ELF-1 (cell line): ENCODE measurements at places on chromosomes 2 and 18.

- DNase-seq = no peak
Measured at GRCh38 chr2:25275575-25275965, 66.2 kb downstream of the DNMT3A start.

- no peak for DNase-seq
Measured at GRCh38 chr2:236341721-236342120, 77.5 kb upstream of the ASB18 start.

- peak; percentile 81 for DNase-seq
Measured at GRCh38 chr2:237702441-237703391, 75.3 kb downstream of the LRRFIP1 start.

DNA sequence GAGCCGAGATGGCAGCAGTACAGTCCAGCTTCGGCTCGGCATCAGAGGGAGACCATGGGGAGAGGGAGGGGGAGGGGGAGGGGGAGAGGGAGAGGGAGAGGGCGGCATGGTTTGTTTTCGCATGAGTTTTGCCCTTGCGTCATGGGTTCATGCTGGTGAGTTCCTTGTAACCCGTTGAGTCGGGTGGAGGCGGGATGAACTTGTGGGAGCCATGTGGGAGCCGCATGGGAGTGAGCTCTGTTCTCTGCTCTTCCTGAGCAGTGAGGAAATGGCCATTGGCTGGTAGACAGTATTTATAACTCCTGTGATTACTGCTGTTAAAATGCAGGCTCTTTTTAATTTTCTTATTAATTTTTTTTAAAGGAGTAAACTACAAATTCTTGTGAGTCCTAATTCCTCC lies 108.0 kb downstream of the CEP192 start:
- no peak for DNase-seq

DNA sequence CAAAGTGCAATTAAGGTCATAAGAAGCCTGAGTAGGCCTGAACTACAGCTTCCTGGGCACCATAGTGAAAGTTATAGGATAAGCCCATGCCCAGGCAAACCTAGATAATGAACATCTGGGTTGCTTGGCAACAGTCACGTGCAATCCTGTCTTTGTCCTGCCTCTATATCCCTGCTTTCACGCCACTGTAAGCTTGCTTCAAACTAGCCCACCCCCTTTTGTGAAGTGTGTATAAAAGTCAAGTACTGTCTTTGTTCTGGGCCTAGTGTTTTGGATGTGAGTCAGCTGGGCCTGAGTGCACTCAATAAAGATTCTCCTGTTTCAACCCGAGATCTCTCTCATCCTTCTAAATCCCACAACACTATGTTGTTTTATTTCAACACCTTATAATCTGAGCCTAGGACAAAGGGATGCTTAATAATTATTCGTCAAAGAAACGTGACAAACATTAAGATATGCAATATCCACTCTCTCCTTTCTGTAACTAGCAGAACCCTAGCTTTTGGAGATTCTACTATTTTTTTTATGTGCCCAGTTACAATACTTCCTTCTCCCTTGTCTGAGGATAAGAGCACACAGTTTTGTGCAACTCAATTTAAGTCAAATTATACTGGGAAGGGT lies 927.8 kb downstream of the SUCLG1 start:
- no peak for DNase-seq

- peak; percentile 64 for DNase-seq
Measured at GRCh38 chr2:8679827-8680731, 1.8 kb upstream of the ID2 start.

- peak; percentile 34 for DNase-seq
Measured at GRCh38 chr2:31886700-31887099, 124.1 kb downstream of the MEMO1 start.
